ENCODE measurements at places on chromosomes 3 and 15.
A peak's percentile ranks its signal among the peaks of the same experiment; 100 is the strongest.

DNA sequence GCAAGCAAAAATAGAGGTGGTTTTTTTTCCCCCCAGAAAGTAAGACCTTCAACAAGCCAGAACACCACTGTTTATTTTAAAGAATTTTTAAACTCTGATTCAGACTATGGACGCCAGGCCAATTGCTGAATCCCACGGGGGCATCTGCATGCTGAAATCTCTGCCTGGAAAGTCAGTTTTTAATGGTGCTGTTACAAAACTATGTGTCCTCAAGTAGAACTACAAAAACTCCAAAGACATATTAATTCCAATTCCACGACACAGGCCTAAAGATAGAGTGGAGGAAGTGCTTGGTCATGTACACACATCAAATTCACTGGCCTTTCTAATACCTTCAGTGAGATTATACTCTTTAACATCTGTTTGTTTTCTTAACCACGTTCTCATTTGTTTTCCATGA lies 490.5 kb upstream of the NR2F2 start:
- no peak for DNase-seq

DNA sequence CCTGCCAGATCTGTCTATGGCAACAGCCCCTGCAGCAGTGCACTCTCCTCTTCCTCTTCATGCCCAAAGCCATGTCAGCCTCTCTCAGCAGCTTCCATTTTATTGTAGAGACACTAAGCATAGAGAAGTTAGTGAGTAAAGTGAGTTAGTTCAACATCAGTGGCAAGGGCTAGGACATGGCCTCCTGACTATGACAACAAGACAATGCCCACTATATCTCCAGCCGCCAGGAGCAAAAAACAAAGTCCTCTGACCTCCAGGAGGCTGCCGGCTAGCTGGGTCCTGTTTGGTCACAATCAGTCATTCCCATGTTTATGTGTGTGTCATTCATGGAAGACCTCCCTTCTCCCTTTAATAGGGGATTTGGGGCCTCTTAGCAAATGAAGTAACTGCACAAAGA lies 14.9 kb downstream of the NR1I2 start:
- no peak for DNase-seq

DNA sequence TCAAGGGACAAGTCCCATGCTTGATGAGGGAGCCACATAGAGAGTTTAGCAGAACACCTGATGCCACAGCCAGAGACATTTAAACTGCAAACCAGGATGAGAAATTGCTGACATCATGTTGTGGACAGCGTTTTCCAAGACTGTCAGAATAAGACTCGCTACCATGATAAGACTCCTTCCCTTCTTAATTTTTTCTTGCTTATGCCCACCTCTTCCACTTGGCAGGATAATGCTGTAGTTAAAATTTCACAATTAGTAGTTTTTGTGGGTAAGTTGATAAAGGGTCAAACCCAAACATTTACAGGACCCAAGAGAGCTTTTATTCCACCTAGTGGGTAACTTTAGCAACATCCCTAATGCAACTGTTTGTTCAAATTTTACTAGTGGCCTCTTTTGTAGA lies 3.0 kb upstream of the PIAS1 start:
- DNase-seq = no peak

DNA sequence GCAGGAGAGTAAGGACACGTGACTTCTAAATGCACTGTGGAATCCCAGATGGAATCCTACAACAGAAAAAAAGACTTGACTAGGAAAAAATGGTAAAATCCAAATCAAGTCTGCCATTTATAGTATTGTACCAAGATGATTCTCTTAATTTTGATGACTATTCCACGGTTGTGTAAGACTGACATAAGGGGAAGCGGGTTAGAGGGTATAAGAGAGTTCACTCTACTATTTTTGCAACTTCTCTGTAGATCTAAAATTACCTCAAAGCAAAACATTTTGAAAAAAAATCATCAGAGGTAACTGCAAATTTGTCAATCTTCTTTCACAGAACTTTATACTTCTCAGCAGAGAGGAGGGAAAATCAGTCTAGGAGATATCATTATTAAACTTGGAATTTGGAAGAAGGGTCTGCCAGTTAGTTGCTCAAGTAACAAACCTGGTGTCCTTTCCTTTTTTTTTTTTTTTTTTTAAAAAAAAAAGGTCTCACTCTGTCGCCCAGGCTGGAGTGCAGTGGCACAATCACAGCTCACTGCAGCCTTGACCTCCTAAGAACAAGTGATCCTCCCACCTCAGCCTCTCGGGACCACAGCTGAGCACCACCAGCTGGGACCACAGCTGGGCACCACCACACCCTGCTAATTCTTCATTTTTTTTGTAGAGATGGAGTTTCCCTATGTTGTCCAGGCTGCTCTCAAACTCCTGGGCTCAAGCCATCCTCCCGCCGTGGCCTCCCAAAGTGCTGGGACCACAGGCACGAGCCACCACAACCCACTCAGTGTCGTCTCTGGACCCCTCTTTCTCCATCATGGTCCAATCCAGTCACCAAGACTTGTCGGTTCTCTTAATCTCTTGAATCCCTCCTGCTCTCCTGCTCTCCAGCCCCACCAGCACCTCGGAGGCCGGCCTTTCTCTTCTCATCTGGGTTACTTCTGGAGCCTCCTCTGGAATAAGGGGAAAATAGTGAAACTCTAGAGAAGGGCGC lies 14.9 kb upstream of the HES1 start:
- no peak for DNase-seq

GRCh38 chr3:151171145-151171757 lies 31.8 kb downstream of the GPR171 start:
- peak; percentile 70 for DNase-seq

- DNase-seq = no peak
Observed at GRCh38 chr3:158249183-158249582, 139.3 kb downstream of the RSRC1 start.

DNA sequence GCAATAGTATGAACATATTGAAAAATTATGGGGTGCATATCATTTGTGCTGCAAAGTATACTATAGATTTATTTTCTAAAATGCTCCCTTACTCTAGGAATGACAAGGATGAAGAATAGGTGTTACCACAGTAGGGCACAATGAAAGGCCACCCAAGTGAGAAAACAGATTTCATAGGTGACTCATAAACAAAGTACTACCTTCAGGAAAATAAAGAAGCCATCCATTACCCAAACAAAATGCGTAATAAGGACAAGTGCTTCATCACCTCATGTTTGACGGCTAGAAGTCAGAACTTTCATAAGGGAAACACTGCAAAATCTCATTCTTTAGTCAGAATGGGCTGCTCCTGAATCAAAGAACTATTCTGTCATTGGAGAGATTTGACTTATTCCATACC lies 116.6 kb downstream of the MFSD1 start:
- no peak for DNase-seq

- DNase-seq = no peak
Observed at GRCh38 chr3:155441026-155441425, 147.5 kb upstream of the STRIT1 start.

- DNase-seq = no peak
Observed at GRCh38 chr15:77717333-77717990, 84.8 kb upstream of the LINGO1 start.

- DNase-seq = no peak
Observed at GRCh38 chr3:43735618-43736017, 44.9 kb downstream of the ABHD5 start.

DNA sequence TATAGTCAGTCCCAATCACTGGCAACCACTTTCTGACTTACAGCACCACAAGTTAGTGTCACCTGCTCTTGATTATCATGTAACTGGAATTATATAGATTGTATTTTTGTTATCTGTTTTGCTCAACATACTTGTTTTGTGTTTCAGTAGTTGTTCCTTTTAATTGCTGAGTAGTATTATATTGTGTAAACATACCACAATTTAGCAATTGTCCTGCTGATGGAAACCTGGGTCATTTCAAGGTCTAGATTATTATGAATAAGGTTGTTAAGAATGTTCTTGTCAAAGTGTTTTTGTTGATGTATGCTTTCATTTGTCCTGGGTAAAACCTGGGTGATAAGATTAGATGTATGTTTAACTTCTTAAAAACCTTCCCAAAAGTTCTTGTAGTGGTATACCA lies 82.1 kb upstream of the MELTF start:
- DNase-seq = no peak

DNA sequence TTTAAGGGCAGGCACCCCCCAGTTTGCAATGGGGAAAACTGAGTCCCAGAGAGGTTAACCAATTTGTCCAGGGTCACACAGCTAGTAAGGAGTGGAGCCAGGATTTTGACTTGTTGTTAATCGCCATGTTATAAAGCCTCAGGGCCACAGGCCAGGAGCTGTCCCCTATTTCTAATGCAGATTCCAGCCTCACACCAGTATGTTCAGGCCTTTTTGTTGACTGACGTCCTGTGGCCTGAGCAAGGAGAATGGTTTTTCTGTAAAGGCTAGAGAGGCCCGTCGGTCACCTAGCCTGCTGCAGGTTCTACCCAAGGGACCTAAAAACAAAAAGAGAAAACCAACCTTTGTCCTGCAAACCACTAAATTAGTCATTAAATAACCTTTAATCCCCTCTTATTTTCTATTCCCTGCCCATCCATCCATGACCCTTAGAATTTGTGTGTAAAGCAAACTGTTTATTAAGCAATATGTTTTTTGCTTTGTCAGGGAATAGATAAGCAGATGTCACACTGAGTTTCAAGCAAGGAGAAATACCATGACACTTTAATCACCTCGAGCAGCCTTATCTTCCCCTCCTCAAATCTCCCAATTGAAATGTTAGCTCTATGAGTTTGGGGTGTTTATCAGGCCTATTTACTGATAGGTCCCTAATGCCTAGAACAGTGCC lies 14.1 kb downstream of the ACOX2 start:
- no peak for DNase-seq

GRCh38 chr3:50122661-50123391 lies 32.3 kb upstream of the SEMA3F start:
- no peak for DNase-seq

DNA sequence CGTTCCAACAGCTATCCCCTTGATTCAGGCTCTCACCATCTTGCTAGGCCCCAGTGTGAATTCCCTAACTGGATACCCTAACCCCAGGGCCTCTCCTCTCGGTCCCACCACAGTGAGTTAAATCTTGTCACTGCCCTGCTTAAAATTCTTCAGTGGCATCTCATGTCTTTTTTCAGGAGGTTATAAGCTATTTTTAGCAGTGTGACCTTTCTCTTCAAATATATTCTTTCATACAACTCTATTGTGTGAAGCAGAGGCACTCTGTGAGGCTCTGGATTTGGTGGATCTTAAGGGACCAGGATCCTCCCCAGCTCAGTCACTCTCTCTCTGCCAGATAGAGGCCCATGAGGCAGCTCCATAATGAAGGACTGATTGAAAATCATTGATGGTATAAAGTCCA lies 760.4 kb downstream of the NTRK3 start:
- DNase-seq = no peak

DNA sequence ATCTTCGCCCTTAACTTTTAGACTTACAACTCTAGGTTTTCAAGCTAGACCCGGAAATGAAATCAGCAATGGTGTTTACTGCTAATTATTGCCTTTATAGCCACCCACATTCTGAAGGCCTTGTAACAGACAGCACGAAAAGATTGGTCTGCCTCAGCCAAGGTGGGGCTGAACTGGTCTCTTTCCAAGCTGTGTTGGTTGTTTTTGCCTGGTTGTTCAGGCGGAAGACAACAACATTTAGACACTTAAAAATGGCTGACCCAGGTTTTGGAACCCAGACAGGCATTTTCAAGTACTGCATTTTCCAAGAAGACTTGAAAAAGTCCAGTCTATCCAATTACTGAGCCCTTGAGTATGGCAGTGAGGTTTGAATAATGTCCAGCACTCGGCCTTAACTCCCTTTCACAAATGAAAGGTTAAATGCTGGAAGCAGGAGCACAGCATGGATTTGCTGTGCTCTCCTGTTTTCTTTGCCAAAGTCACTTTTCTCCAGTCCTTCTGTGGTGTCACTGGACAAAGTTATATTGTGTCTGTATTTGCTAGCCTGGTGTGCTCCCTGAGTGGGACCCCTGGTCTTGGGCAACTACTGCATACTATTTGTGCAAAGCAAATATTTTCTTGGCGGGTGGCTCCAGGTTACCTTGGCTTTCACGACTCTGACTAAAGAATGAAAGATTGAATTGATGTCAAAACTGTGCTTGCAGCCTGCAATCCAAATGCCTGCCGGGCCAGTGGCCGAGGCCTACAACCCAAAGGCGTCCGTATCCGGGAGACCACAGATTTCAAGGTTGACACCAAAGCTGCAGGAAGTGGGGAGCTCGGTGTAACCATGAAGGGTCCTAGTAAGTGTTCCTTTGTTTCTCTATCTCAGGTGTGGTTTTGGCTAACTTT lies 93.5 kb downstream of the FLNB start:
- no peak for DNase-seq

- DNase-seq = no peak
Observed at GRCh38 chr3:62379321-62379798, 6.0 kb upstream of the FEZF2 start.

GRCh38 chr3:13389378-13389777 lies 30.7 kb downstream of the NUP210 start:
- no peak for DNase-seq

Data from stimulated activated effector memory CD8-positive, alpha-beta T cell treated with anti-CD3 and anti-CD28 coated beads, Interleukin-12 subunit alpha, Interleukin-12 subunit beta, amount 100 ng/mL, for 72 hours (primary cell).